ENCODE measurements at places on chromosomes 6 and 20.

DNA sequence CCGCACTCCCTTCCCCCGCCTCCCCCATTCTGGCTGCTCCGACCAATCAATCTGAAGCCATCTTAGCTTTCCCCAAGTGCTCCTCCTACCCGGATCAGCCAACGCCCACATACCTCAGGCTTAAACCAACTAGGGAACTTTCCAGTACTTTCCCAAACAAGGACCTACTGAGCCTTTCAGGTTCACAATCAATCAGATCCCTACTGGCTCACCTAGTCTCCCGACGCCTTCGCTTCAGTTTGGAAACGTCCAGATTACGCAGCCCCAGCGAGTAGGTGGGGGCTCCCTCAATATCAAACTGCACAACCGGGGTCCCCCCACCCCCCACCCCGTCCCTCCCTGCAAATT lies 432 bp downstream of the HSPA1L start:
- peak; percentile 92 for DNase-seq

GRCh38 chr20:23129266-23129665 lies 43.1 kb upstream of the CD93 start:
- DNase-seq, result no peak

DNA sequence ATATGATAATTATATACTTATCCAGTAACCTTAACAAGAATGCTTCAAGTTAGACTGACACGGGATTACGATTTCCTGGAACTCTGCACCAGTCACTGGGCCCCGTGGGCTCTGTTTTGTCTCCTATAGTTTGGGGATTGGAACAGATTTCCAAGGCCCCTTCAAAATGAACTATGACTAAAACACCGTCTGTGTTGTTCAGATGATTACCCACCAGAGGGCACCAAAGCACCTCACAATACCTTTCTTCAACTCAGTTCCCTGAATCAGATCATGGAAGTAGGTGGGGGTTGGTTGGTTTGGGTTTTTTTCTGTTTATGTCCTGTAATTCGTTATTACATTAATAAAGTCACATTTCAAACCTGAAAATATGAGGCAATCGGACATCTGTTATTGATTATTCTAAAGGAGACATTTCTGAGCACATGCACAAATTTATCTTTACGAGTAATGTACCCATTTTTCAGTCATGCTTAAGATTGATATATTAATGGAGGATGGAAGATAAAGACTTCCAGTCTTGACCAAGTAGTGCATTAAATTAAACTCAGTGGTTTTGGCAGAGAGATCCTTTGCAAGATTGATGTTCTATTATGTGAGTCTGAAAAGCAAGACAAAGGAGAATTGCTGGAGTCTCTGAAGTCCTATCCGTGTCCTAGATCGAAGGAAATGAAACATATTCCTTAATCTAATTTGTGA lies 112.0 kb upstream of the COL21A1 start:
- DNase-seq, result no peak

DNA sequence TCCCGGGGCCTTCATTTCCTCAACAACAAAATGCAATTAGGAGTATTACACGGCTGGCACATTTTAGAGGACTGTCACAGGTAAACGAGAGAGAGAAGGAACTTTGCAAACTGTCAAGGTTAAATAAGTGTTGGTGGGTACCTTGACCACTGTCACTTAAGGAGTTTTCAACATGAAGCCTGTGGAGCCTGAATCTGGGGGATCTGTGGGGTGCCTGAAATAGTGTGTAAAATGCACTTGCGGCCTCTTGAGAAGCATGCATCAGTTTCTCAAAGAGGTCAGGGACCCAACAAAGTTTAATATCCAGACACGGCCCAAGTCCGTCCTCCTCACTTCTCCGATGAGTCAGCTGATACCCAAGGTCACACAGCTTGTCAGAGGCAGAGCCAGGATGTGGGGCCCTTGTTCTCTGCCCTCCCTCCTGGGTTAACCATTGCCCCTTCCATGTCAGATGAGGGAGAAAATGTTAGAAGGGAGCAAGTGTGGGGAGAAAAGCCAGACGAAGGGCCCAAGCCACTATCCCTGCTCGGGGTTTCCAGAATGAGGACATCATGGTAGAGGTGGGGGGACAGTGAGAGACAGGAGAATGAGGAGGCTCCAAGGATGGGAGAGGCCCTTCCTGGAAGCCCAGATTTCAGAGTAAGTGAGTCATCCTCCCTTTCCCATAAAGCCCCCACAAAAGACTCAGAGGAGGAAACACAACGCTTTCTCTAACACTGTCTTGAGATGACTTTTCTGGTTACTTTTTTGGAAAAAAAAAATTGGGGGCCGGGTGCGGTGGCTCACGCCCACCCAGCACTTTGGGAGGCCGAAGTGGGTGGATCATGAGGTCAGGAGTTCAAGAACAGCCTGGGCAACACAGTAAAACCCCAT lies 42.2 kb downstream of the C6orf132 start:
- peak; percentile 47 for DNase-seq

DNA sequence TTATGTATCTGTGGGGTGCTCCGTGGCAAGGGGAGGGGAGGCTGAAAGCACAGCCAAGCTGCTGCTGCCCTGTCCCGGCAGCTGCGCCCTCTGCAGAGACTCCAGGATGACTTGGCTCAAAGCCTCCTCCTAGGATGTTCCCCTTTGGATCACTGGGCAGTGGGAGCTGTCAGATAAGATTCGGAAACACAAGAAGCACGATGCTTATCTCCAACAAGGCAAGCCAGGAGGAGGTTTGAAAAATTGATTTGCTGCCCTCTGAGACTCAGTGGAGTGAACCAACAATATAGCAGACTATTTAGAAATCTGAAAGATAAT lies 776.4 kb downstream of the C6orf118 start:
- DNase-seq, result no peak

DNA sequence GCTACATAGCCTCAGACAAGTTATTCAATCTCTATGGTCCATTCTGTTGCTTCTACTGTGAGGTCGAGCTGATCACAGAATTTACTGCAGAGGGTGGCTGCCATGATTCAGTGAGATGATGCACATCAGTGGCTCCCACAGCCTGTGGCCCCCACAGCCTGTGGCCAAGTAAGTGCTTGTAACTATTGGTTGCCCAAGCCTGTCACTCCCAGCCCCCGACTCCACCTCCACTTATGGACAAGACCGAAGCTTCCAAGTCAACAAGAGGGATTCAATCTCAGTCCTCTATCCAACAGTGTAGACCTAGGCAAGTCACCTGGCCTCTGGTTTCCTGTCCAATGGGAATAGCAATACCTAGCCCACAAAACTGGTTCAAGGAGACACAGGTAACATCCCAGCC lies 8.2 kb downstream of the KCNK5 start:
- DNase-seq, result no peak

DNA sequence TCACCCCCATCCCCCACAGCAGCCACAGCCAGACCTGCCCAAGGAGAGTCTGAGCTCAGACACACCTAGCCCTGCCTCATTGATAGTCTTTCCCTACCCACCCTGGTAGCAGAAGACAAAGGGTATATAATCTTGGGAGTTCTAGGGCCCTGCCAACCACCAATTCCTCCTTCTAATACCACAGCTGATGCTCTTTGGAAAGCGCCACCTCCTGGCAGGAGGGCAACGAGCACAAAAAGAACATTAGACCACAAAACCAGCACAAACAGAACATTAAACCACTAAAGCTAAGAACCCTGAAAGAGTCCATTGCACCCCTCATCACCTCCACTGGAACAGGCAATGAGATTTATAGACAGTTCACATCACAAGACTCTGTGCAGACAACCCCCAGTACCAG lies 195.8 kb upstream of the FUT9 start:
- no peak for DNase-seq

GRCh38 chr6:85092226-85092625 lies 327.8 kb upstream of the TBX18 start:
- no peak for DNase-seq

DNA sequence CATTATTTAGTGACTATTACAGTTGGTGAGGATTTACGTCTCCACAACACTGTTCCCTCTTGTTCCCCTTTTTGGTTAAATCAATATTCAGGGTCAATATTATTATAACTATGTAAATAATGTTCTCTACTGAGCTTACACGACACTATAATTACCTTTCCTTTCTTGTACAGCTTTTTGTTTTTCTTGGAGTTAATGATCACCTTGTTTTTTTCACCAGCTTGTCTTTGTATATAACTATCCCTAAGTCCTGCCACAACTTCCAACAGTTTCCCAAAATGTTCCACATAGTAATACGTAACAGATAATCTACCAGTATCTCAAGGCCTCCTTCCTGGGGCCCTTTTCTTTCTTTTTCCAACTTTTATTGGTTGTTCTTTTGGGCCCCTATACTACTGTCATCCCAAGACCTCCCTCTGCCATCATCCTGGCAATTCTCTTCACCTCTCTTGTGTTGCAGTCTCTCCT lies 142.0 kb upstream of the SOX4 start:
- DNase-seq, result no peak

- DNase-seq, result no peak
These were observed 1.3 kb downstream of the C20orf203 start for GRCh38 chr20:32672394-32672981.

Measured in HS-5 (cell line).